Fibroblast of pulmonary artery (primary cell): ENCODE measurements at places on chromosomes 12 and 14.
A peak's percentile ranks its signal among the peaks of the same experiment; 100 is the strongest.

- DNase-seq: no peak
Observed at GRCh38 chr14:57530571-57530970, 36.9 kb upstream of the CCDC198 start.

- DNase-seq: no peak
Observed at GRCh38 chr12:10617863-10618262, 4.5 kb upstream of the MAGOHB start.

DNA sequence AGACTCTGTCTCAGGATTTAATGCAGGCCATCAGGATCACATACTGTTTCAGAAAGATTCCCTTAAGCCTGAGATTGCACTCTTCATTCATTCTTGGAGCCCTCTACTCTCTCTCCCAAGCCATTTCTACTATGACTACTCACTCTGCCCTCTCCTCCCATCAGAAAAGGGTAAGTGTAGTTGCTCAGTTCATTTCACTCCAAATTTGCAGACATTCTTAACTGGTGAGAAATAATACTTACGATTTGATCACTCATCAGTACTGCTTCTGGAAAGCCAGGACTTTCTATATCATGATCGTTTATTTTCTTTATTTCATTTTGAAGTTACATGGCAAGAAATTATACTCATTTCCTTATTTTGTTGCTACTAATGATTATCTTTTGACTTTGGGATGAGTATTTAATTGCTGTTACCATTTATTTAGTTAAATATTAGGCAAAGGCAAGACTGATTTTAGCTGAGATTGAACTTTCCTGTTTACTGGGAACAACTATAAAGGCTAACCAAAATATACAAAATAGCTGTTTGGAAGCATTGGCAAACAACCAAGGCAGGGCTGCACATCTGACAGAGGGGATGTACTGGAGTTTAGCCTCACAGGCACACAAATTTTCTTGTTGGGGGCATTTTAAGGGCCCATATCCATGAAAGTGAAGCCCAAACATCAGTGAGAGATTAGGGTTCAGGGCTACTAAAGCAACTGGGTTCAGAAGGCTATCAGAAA is 4.1 kb upstream of the RERG start:
- DNase-seq: no peak

GRCh38 chr14:95906591-95906990 is 30.0 kb downstream of the TUNAR start:
- no peak for DNase-seq

- no peak for DNase-seq
Observed at GRCh38 chr12:5506295-5506694, 74.4 kb downstream of the NTF3 start.

DNA sequence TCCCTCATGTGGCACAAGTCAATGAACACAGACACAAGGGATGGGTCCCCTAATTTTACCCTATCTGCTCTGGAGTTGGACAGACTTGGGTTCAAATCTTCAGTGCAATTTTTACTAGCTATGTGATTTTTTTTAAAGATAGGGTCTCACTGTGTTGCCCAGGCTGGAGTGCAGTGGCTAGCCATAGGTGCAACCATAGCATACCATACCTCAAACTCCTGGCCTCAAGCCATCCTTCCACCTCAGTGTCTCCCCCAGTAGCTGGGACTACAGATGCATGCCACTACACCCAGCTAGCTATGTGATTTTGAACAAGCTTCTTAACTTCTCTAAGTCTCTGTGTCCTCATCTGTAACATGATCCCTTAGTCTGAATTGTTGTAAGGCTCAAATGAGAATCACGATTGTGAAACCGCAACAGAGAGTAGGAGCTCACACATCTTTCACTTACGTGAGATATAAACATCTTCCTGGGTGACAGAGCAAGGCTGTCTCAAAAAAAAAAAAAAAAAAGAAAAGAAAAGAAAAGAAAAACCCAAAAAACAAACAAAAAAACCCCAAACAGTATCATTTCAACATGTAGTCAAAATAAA is 4.7 kb downstream of the CALCOCO1 start:
- no peak for DNase-seq

GRCh38 chr12:14618983-14619382 is 51.3 kb upstream of the PLBD1 start:
- peak; percentile 53 for DNase-seq

- peak; percentile 38 for DNase-seq
Observed at GRCh38 chr12:49019443-49020324, 1.1 kb upstream of the PRKAG1 start.

DNA sequence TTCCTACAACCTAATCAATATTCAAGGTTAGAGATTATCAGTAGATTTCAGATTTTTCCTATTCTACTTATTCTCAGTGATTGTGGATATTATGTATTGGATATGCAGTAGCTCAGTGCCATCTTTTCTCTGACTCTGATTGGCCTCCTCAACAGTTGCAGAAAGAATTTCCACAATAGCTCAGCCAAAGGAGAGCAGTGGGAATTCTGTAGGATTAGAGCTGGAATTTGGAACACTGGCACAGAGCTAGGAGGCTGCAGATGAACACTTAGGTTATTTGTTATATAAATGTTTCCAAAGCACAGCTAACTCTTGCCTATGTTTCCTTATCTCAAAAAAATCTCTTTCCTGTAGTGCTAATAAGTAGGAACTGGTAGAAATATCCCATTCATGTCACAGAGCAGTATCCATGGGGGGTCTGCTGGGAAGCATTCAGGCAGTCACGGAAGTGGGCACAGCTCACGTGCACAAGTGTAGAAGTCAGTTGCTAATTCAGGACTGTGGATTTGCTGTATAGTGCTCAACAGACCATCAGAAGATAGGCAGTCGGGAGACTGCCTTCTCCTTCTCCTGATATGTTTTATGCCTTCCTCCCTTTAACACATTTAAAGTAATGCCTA is 116.2 kb upstream of the TMEM260 start:
- no peak for DNase-seq

DNA sequence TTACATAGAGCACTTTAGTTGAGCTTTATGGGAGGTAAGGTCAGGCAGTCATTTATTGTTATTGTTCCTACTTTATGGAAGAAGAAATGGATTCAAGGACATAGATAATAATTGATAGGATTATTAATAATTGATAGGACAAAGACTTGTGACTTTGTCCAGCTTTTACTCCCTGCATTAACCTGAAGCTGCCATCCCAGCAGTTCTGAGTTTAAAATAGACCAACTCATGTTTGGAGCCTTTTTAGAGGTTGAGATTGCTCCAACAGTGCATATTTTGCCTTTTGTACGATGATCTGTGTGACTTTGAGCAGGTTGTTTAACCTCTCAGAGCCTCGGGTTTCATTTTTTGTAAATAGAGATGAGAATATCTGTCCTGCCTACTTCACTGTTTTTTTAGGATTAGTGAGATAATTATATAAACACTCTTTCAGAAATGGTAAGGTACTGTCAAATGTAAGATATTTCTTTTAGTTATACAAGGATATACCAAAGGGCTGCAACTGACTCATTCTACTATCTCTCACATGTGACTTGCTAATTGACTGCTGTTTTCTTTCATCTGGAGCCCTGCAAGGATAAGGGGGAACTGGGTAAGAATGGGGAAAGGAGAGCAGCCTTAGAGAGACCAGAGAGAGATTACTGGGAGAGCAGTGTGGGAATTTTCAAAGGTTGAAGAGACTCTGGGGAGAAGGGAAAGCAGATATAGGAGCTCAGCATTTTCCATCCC is 15.3 kb downstream of the WDR20 start:
- DNase-seq: peak; percentile 36

GRCh38 chr12:46299851-46300250 is 31.0 kb upstream of the SLC38A1 start:
- no peak for DNase-seq

DNA sequence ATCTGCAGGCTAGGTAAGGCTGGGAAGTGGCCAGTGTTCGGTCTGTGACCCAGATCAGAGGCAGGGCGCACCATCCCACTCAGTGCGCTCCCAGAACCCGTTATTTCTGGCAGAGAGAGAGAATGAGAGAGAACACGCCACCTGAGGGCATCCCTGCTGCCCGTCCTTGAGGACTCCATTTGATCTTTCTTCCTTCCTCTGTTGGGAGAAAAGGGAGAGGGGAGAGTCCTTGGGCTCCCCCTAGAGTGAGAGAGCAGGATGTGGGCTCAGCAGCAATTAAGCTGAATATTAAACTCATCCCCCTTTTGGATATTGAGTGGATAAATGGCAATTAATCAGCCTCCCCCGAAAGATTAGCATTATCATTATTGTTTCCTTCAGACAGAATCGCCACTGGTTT is 70.6 kb downstream of the IFT43 start:
- peak; percentile 11 for DNase-seq

DNA sequence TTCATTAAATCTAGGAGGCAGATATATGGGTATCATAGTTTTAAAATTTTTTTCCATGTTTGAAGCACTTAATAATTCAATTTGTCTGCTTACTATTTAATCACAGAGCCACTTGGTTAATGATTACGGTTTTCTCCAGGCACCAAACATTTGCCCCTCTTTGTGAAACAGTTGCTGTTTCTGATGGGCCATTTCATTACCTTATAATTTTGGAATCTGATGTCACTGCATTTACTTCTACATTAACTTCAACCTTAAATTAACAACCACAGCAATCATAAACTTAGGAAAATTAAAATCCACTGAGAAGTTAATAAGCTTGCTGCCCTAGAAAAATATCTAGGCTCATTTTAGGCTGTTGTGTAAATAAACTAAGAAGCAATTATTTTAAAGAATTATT is 17.0 kb downstream of the TMCC3 start:
- no peak for DNase-seq
